ENCODE measurements at places on chromosomes 3 and 15.
A peak's percentile ranks its signal among the peaks of the same experiment; 100 is the strongest.

GRCh38 chr3:108124337-108125152, 33.7 kb upstream of the CD47 start:
- no peak for DNase-seq

GRCh38 chr3:187931101-187931500, 185.8 kb upstream of the BCL6 start:
- no peak for DNase-seq

- DNase-seq, result no peak
These were observed 199.4 kb upstream of the THBS1 start for GRCh38 chr15:39381517-39381916.

- DNase-seq, result no peak
These were observed 3.0 kb downstream of the CCR8 start for GRCh38 chr3:39332525-39332924.

- no peak for DNase-seq
These were observed 232.9 kb downstream of the UACA start for GRCh38 chr15:70530503-70530902.

DNA sequence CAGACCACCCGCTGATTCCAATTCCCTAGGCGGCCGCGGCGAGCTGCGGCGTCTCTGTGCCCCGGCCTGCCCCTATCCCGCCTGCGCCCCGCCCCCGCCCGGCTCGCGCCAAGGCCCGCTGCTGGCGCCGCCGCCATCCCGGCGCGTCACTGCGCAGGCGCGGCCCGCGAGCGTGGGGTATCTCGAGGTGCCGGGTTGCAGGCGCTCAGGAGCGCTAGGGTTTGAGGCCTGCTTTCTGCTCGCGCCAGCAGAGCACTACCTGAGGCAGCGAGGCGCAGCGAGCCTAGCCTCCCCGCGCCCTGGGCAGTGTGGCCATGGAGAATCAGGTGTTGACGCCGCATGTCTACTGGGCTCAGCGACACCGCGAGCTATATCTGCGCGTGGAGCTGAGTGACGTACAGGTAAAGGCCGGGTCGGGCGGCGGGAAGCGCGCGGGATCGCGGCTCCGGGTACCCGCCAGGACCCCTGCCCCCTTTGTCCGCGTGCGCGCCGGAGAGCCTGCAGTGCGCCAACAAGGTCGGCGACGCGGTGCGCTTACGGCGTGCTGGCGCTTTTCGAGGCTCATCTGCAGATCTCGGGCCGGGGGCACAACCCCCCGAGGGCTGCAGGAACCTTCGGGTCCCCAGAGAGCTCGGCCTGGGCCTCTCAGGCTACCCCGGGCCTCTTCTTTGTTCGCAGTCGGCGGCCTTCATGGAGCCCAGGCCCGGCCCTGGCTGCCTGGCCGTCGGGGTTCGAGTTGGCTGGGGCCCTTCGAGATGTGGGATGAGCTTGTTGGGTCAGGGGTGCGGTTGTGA, at the start of gene HACD3:
Gene HACD3, plus strand, starts transcription at position 146 of the 794 bp plus-strand sequence. Its CDS starts 169 bp downstream, at position 315.
- peak; percentile 84 for DNase-seq

- DNase-seq, result no peak
These were observed 9.4 kb upstream of the MB21D2 start for GRCh38 chr3:192927016-192927415.

GRCh38 chr3:126530171-126531050, 6.5 kb downstream of the CHST13 start:
- DNase-seq, result no peak

- no peak for DNase-seq
These were observed 430.7 kb upstream of the CBLB start for GRCh38 chr3:106299300-106300098.

GRCh38 chr15:52228921-52229320, 37.7 kb upstream of the GNB5 start:
- no peak for DNase-seq

GRCh38 chr3:134542287-134542958, 56.6 kb downstream of the CEP63 start:
- no peak for DNase-seq

DNA sequence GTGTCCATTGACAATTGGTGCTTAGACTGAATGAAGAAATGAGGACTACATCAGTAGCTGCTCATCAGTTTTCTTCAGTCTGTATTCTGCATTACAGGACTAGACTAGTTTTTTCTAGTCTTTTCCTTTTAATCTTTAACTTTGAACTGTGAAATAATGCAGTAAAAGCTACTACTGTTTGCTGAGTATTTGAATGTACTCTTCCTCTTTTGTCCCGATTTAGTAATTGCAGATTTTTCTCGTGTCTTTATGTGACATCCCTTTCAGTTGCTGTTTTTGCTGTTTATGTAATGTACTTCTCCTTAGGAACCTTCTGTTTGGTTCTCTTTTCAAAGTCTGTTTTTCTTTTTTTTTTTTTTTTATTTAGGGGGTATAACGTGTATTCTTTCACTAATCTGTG, 17.4 kb downstream of the MFSD1 start:
- DNase-seq, result no peak

DNA sequence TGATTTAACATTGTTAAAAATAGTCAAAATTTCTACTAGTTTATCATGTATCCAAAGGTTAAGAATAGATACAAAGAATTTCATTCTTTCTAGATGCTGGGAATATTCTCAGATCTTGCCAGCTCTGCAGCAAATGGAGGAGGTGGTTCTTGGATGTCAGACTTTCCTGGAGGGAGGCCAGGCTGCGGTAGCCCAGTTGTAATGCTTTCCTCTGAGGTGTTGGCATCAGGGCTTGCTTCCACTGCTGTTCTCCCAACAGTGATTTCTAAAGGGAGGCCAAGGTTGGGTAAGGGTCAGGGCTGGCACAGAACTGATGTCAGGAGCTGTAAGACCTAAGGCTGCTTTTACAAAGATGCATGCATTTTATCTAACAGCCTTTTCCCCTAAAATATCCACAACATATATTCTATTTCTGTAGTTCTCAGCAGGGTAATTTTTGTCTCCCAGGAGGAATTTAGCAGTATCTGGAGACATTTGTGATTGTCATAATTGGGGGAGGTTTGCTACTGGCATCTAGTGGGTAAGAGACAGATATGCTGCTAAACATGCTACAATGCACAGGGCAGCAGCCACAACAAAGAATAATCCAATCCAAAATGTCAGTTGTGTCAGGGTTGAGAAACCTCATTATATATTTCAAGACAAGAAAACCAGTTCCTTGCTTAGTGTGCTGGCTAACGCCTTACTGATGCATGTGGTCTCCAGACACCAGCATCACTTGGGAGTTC, 42.0 kb upstream of the SPTSSB start:
- peak; percentile 41 for DNase-seq

GRCh38 chr15:79736435-79737000, 160.3 kb downstream of the MTHFS start:
- DNase-seq, result no peak

DNA sequence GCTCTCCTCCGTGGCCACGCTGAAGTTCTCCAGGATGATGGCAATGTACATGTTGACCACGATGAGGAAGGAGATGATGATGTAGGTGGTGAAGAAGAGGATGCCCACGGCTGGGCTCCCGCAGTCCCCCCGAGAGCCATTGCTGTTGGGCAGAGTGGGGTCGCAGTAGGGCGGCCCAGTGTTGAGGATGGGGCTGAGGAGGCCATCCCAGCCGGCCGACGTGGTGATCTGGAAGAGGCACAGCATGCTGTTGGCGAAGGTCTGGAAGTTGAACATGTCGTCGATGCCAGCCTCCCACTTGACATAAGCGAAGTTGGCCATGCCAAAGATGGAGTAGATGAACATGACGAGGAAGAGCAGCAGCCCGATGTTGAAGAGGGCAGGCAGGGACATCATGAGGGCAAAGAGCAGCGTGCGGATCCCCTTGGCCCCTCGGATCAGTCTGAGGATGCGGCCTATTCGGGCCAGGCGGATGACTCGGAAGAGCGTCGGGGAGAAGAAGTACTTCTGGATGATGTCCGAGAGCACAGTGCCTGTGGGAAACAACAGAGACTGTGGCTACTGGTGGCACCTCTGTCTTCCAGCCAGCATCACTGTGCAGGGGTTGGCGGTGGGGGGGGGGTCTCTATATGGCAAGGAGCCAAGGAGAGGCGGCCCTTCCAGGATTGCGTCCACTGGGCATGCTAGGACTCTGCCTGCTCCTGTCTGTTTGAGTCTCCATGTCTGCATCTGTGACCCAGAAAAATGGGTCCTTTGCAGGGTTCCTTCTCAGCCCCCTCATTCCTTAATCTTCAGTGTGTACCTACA, 55.1 kb downstream of the EXOG start:
- DNase-seq, result no peak

- DNase-seq, result no peak
These were observed 33.9 kb upstream of the KIF23 start for GRCh38 chr15:69380100-69380725.

DNA sequence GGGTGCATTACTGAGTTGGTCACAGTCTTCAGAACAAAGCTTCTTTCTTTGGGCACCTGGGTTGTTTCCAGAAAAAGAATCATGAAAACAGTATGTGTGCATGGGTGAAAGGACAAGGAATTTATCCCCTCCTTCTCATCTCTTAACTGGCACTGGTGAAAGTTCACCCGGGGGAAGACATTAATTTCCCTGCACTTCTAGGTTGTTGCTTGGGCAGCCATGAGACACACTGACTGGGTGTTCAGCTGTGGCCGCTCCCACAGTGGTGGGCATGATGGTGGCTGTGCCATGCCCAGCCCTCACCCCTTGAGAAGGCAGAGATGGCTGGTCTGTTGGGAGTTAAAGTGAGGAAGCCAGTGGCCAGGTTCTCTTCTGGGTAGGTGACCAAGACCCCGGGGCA, 16.6 kb upstream of the KY start:
- no peak for DNase-seq

- no peak for DNase-seq
These were observed 462.1 kb downstream of the C3orf38 start for GRCh38 chr3:88611826-88612326.

Data from spinal cord (tissue), 10 donors.